ENCODE measurements at places on chromosomes 11 and 22.

GRCh38 chr22:19965771-19966709 is 24.4 kb upstream of the TXNRD2 start:
- DNase-seq = no peak

DNA sequence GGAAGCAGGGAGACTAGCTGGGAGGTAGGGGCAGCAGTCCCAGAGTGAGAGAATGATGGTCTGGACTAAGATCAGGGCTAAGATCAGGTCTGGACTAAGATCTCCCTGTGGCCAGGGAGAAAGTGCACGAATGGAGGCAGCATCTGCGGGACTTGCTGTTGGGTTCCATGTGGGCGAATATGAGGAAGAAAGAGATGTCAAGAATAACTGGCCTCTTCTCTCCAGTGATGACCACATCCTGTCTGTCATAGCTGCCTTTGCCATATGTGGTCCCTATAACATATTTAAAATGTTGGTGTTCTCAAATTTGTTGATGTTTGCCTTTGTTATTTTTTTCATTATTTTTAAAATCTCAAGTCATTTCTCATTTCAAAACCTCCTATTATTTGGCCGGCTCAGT is 27.4 kb upstream of the CXCR5 start:
- DNase-seq = no peak

DNA sequence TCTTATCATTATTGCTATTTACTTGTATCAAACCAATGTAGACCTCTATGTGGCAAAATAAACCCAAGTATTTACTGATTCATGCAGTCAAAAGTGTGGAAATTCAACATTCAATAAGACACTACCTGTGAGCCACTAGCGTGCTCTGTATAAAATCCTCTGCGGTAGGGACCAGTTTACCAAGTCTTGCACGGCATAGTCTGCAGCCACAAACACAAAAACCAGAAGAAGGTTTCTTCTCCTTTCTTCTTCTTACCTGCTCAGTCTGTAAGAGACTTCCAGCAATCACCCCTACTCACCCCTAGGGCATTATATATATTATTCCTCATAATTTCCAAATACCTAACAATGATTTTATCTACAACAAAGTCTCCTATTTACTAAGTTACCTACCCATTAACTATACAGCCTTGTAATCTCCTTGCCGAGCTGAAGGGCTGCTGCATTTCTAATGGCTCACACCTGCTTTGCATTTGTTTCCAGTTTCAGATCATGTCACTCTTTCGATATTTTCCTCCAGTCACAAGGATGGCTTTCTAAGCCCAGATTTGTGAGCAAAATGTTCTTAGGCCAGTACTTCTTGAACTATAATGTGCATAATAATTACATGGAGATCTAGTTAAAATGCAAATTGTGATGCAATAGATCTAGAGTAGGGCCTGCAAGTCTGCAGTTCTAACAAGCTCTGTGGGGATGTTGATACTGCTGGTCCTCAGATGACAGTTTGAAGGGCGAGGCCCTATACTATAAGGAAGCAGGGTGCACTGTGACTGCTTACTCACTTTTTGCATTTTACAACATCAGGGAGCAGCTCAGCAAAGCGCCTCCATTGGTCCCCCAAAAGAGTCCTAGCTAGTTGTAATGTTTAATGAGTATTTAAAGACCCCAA is 191.9 kb upstream of the DDI1 start:
- no peak for DNase-seq

- DNase-seq = peak; percentile 33
Measured at GRCh38 chr11:11440144-11440543, 87.1 kb upstream of the CSNK2A3 start.

- DNase-seq = no peak
Measured at GRCh38 chr11:35541621-35542375, 16.4 kb upstream of the PAMR1 start.

GRCh38 chr11:128042290-128042751 is 545.0 kb downstream of the ETS1 start:
- DNase-seq = no peak

GRCh38 chr22:16989915-16990314 is 18.1 kb downstream of the GAB4 start:
- DNase-seq = no peak

GRCh38 chr11:27912916-27913315 is 195.0 kb downstream of the KIF18A start:
- no peak for DNase-seq

DNA sequence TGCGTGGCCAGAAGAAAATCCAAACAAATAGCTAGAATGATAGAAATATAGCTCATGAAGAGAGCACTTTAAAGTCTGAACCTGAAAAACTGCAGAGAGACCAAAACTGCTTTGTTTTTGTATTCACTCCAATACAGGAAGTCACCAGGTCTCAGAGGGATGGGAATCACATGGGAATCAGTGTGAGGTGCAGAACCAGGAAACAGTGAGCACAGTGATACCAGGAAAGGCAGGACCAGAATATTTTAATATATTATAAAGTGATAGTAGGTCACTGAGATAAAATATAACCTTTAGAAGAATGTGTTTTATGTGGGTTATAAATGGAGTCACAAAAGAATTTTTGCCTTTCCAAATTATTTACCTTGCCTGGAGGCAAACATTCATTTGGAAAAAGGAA is 277.3 kb downstream of the CASP12 start:
- no peak for DNase-seq

GRCh38 chr11:116202922-116203321 is 569.9 kb downstream of the BUD13 start:
- DNase-seq = no peak

DNA sequence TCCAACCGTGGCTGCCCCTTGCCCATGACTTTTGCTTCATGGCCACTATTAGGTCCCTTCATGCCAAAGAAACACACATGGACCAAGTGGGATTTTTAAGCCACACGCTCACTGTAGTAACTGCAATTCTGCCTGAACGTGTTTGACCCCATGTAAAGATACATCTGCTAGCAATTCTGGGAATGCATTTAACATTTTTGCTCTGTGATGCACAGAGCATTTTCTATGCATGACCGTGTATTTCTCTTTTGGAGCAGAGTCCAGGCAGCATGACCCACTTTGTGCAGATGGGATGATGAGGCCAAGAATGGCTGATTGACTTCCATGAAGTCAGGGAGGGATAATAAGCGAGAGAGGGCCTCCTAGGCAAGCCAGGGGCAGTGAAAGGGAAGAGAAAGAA is 108.5 kb downstream of the TP53I11 start:
- DNase-seq = no peak

DNA sequence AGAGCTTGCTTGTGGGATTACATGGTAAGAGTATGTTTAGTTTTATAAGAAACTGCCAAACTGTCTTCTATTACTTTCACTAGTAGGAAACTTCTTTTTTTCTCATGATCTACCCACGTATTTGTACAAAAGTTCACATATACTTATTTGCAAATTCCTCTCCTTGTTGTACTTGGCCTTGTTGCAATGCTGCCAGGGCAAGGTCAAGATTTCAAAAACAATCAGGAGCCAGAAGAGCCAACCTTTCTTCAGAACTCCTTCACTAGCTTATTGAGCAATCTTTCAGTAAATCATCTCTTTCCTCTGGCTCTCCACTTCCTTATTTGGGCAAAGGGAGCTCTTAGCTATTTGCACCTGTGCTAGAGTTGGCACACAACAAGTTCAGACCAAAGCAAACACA is 9.7 kb downstream of the SRSF8 start:
- DNase-seq = no peak

DNA sequence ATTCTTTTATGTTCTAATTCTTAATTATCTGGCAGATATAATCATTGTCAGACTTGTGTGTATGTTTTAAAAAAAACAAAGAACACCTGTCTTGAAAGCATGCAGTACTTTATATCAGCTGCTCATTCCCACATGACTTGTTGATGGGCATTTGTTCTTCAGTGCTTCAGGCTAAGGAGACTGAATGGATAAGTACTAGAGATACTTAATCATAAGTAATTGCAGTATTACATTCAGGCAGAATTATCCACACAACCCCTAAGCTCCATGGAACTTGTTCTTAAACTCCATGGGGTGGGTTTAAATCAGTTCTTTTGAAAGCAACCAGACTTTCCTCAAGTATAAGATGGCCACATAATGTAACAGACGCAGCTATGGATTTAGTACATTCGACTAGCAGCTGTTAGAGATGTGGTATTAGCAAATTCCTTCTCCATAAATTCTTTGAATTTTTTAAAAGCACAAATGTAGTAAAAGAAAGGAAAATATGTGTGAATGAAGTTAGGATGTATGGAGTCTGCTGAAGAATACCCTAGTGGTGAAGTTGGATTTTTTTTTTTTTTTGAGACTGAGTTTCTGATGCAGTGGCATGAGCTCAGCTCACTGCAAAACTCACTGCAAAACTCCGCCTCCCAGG is 3.0 kb downstream of the JAM3 start:
- DNase-seq = no peak

DNA sequence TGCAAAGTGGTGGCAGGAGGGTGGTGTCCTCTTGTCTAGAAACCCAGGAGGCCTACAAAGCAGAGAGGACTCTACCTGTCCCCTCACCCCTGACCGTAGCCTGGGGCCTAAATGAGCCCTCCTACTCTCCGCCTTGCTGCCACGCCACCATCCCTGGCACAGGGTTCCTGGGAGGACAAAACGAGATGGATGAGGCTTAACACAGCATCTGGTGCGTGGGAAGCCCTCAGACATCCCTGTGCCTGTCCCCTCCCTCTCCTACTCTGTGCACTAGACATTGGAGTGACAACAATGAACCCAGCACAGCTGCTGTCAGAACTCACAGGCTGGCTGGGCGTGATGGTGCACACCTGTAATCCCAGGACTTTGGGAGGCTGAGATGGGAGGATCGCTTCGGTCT is 36.4 kb upstream of the DKK3 start:
- no peak for DNase-seq

GRCh38 chr22:29574762-29575450 is 6.0 kb downstream of the NIPSNAP1 start:
- DNase-seq = no peak

- DNase-seq = no peak
Measured at GRCh38 chr11:71987521-71987920, 11.2 kb upstream of the IL18BP start.

- no peak for DNase-seq
Measured at GRCh38 chr11:95483339-95483738, 252.3 kb upstream of the SESN3 start.

DNA sequence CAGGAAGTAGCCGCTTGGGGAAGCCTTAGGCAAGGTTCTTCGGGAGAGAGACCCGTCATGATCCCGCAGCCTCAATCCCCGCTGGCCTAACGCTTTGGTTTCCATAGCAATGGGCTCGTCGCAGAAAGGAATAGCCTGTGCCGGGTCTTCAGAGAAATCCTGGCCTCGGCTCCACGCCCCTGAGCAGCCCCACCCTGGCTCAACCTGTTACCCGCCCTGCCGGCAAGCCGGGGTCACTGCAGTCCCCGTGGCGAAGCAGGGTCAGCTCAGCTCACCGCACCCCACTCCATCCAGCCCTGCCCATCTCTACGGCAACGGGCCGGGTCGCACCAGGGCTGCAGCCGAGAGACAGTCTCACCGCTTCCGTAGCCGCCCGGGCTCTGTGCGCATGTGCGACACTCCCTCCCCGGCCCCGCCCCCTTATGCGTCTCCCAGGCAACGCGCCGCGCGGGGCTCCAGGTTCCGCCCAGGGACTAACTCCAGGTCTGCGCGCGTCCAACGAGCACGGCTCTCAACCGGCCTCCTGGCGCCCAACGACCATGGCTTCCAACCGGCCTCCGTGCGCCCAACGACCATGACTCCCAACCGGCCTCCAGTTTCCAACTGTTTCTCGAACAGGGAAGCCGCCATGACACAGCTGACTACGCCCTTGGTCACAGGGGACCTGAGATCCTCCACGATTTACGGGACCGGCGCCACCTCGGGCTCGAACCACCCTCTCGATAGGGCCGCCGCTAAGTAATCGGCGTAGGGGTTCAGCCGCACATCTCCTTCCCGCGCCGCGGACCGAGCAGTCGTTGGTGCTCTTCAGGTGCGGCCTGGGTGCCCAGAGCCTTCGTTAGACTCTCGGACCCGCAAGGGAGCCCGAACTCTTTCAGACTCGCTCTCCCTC is at the start of gene DUSP18:
Gene DUSP18 (minus strand): TSS at position 382 of the 892 bp plus-strand sequence. CDS start 3,872 bp downstream, outside the sequence.
- peak; percentile 73 for DNase-seq

- no peak for DNase-seq
Measured at GRCh38 chr22:49365191-49365837, 462.4 kb downstream of the BRD1 start.

DNA sequence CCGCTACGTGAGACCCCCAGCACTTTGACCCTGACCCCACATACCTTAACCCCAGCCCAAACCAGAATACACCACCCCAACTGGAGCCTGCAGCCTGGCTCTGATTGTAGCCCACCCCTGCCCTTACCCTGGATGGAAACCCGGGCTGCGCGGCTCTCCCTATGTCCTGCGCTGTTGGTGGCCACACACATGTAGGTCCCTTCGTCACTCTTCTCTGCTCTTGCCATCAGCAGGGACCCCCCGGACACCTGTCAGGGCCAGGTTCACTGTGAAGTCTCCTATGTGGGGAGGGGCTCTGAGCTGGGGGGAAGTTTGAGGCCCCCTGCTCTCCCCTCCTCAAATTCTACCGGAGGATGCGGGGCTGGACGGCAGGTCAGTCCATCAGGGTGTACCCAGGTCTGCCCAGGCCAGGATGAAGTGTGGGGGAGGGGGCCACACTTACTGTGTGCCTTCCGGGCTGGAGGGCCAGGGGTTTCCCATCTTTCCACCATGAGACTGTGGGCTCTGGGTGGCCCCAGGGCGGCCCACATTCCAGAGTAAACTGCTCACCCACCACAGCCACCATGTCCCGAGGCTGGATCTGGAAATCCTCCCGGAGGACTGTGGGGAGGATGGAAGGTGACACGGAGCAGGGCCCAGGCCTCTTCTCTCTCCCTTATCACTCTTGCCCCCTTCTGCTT is 1.5 kb downstream of the ROBO4 start:
- DNase-seq = no peak

DNA sequence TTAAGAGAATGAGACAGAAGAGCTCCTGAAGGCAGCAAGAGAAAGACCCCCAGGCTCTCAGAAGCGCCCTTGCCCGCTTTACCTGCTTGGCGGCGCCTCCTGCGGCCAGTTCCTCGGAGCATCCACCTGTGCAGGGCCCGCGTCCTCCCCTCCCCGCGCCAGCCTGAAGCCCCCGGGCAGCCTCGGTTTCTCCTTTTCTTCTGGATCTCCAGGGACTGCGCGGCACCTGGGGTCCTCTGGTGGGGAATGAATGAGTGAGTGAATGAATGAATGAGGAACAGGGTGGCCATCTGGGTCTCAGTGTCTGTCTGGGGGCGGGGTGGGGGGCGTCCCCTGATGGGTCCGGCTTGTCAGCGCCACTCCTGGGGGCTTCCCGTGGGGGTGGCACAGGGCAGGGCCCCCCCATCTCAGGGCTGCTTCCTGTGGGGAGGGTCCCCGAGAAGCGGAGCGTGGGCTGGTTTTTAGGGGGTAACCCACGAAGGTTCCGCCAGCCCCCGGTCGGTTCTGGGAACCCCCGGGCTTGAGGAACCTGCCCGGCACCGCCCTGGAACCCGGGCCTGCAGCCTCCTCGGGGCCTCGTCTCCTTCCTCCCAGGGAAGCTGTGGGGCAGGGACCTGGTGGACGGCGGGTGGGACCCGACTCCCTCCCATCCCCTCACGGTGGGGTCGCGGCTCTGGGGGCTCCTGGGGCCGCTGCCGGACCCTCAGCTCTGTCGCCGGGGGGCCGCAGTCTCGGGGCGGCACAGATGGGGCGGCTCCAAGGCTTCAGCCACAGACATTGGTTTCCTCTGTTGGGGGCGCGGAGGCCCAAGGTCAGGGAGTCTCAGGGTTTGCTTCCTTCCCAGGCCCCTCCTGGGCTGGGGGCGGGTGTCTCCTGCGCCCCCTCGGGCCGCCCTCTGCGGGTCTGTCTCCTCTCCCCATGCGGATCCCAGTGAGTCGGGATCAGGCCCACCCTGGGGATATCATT is 8.3 kb upstream of the KRTAP5-7 start:
- no peak for DNase-seq
